Nucleus accumbens (tissue), 56 donors: ENCODE measurements at places on chromosomes 1 and 21.

DNA sequence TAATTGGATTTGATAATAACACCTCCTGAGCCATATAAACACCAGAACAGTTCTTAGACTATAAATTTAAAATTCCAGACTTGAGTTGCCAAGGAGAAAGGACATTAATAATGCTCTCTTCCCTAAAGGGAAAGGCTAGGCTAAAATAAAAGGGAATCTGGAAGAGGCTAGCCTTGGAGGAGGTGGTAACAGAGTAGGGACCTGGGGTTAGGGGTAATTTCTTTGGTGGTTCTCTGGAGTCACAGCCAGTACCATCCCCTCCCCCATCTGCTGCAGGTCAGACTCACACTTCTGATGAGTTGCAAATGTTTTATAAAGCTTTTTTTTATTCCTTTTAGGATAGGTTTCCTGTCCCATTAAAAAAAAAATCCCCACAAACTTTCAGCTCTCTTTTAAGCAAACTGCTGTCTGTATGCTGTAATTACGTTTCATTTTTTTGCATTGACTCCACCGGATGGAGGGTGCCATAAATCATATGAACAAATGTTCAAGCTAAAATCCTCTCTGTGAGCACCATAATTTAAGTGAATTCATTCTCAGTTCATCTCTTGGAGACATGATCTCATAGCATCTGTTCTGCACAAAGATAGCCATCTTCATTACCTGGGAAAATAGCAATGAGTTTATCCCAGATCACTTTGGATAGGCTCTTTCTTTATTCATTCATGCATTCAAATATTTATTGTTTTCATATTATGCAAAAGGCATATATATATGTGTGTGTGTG is 379.6 kb downstream of the TTLL7 start:
- no peak for DNase-seq

DNA sequence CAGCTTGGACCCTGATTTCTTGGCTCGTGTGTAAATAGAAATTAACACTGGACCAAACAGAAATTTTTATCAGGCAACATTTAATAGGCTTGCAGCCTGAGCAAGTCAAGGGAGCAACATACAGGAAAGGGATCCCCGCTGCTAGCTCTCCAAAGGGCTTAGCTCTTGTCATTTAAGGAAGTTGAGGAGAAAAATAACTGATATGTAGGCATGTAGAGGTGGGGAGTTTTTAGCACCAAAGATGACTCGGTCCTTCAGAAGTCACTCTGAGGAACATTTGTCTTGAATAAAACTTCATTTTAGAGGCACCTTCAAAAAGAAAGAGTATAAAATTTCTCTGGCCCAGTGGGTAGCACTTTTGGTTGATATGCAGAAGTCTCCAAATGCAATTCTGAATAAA is 27.1 kb downstream of the GBP2 start:
- DNase-seq, result no peak

DNA sequence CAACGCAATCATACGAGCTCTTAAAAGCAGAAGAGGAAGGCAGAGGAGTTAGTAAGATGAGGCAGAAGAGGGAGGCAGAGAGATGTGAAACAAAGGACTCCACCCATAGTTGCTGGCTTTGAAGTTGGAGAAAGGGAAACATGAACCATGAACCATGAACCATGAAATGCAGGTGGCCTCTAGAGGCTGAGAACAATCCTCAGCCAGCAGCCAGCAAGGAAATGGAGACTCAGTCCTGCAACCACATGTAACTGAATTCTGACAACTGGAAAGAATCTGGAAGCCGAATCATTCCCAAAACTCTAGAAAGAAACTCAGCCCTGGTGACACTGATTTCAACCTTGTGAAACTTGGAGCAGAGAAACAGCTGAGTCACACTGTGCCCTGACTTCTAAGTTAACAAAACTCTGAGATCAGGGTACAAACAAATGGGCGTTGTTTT is 10.1 kb downstream of the DIPK1A start:
- no peak for DNase-seq

GRCh38 chr1:21297975-21298374 is 7.7 kb upstream of the ECE1 start:
- DNase-seq, result no peak

- DNase-seq, result no peak
Observed at GRCh38 chr21:29377266-29377665, 78.5 kb downstream of the BACH1 start.

DNA sequence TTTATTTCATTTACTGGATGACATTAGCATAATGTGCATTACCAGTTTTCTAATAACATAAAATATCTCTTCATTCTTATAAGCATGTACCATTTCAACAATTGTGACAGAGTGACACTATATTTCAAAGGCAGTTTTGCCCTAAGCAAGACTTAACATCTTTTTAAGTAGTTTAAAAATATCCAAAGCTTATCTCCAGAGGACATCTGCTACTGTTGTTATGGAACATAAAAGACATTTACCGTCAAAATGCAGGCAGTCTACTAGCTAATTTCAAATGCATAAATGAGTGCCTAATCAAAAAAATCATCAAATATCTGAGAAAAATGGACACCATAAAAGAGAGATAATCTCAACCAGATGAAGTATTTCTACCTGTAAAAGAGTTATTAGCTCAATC is 782.4 kb upstream of the BRINP3 start:
- DNase-seq, result no peak

- DNase-seq, result no peak
Observed at GRCh38 chr1:53160924-53161378, 18.5 kb upstream of the SLC1A7 start.

DNA sequence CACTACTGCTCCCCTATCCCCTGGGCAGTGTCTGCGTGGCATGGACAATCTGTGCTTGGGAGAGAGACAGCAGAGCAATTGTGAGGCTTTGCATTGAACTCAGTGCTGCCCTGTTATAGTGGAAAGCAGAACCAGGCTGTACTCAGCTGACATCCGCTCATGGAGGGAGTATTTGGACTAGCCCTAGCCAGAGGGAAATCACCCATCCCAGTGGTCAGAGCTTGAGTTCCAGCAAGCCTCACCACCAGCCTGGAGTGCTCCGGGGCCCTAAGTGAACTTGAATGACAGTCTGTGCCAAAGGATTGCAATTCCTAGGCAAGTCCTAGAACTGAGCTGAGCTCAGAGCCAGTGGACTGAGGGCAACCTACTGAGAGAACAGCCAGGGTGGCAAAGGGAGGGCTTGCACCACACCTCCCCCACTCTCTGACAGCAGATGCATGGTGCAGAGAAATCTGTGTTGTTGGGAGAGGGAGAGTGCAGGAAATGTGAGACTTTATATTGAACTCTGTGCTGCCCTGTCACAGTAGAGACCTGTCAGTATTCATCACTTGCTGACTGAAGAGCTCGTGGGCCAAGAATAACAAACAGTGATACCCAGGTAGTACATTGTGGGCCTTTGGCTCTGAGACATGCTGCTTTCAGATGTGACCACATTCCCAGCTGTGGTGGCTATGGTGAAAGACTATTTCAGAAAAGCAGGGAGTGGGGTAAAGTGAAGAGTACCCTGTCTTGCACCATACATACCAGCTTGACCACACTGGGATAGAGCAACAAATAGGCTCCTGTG is 107.7 kb upstream of the SLC5A9 start:
- DNase-seq, result no peak

GRCh38 chr1:27536767-27537166 is 46.8 kb upstream of the WASF2 start:
- peak; percentile 42 for DNase-seq
